AG10803 (cell line): ENCODE measurements at places on chromosomes 12 and 14.
A peak's percentile ranks its signal among the peaks of the same experiment; 100 is the strongest.

DNA sequence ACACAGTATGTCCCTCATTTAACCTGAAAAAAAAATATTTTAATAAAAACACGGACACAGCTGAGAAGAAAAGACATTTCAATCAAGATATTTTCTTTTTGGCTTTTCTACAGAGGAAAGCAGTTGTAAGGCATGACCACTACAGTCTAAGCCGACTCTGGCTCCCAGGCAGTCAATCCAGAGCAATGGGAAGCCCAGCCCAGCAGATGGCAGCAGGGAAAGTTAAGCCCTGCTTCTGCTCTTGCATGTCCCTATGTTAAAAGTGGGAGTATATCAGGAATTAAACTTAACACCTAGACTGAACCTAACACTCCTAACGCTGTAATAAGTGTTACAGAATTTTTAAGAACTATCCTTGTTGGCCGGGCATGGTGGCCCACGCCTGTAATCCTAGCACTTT is 19.5 kb upstream of the HAL start:
- DNase-seq: peak; percentile 36

- peak; percentile 43 for DNase-seq
These were observed 213.2 kb upstream of the FOXN3 start for GRCh38 chr14:89630101-89630829.

GRCh38 chr12:126509572-126509971 is 1444.3 kb downstream of the AACS start:
- no peak for DNase-seq

GRCh38 chr12:8771072-8771471 is 51.3 kb upstream of the A2ML1 start:
- DNase-seq: no peak

DNA sequence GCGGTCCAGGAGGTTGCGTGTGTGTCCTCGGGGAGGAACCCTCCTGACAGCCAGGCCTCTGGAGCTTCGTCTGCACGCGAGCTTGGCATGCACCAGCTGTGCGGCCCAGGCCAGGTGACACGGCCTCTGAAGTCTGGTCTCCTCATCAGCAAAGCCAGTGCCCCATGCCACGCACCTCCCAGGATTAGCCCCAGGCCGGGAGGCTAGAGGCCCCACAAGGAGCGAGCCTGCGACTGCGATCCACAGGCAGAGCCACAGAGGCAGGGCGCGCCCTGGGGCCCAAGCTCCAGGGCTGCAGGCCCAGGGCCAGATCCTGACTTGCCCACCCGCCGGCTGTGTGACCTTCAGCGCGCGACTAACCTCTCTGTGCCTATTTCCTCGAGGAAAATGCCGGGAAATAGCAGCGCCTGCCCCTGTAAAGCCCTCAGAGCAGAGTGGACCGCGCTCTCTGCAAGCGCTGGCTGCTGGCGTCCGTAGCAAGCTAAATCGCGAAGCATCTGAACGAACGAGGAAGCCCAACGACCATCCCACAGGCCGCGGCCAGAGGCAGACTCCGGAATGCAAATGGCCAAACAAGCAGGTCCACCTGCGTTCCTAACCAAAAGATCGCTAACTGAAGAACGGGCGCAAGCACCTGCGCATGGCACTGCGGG is 492 bp upstream of the BTBD6 start:
- DNase-seq: peak; percentile 11

GRCh38 chr12:11746024-11746771 is 96.7 kb downstream of the ETV6 start:
- peak; percentile 32 for DNase-seq

- no peak for DNase-seq
These were observed 321.0 kb downstream of the BCL11B start for GRCh38 chr14:98951031-98951430.

DNA sequence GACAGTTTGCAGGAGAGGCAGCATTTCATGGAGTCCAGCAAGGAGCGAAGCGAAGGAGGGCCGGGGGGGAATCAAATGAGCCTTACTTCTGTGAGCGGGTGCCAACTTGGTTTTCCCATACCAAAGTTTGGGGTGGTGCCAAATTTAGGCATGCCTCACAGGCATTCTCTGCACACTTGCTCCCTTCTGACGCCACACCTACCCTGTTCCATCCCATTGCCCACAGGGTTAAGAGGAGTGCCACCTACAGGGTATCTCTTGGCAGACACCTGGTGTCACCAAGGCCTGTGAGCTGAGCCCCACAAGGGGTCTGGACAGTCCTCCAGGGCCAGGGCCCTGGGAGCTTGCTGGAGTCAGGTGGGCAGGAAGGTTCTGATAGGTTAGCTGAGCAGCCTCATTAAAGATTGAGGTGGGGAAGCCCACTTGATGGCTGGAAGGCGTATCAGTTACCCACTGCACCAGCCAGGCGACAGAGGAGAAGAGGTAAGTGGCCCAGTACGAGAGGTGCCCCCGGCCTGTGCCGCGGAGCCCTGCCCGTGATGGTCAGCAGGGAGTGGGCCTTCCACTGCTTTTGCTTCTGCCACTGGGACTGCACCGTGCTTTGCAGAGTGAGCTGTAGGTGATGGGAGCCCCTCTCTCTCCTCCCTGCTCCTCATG is 45.2 kb downstream of the DEGS2 start:
- no peak for DNase-seq

DNA sequence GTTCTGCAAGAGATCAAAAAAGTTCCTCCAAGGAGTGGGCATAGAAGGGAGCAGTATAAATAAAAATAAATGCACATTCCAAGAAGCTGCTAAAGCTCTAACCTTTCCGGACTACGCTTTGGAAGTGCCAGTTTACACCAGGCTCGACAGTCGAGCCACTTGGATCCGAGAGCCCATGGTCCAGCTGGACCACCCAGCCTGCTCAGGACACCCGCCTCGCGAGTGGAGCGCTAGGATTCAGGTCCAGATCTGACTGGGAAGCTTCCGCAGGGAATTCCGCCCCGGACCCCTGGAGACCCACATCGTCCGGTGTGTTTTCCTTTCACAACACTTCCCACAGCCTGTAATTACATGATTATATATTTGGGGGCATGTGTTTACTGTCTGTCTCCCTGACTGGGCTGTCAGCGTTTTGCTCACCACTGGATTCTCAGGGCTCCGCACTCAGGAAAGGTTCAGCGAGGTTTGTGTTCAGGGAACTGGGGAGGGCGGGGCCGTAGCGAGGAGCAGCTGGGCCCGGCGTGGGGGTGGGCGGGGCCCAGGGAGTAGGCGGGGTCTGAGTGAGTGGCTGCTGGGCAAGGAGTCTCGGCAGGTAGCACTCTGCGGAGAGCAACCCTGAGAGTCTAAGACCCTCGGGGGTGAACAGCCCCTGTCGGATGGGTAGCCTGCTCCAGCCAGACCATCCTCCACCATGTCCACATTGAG is 52.3 kb upstream of the TMEM263 start:
- DNase-seq: peak; percentile 28

DNA sequence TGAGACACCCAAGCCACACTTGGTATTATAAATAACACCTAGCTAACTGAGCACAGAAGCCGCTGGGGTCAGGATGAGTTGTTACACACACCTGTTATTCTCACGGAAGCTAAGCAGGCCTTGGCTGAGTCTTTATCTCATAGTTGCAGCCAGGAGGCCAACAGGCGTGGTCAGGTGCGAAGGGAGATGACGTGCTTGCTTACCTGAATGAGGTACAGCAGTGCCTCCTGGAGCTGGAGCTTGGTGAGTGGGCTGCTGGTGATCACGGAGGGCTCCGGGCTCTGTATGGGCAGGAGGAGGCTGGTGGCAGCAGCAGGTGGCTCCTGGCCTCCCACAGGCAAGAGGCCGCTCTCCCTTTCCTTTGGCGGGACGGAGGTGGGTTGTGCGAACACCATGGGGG is 30.4 kb upstream of the CACNA2D4 start:
- no peak for DNase-seq

DNA sequence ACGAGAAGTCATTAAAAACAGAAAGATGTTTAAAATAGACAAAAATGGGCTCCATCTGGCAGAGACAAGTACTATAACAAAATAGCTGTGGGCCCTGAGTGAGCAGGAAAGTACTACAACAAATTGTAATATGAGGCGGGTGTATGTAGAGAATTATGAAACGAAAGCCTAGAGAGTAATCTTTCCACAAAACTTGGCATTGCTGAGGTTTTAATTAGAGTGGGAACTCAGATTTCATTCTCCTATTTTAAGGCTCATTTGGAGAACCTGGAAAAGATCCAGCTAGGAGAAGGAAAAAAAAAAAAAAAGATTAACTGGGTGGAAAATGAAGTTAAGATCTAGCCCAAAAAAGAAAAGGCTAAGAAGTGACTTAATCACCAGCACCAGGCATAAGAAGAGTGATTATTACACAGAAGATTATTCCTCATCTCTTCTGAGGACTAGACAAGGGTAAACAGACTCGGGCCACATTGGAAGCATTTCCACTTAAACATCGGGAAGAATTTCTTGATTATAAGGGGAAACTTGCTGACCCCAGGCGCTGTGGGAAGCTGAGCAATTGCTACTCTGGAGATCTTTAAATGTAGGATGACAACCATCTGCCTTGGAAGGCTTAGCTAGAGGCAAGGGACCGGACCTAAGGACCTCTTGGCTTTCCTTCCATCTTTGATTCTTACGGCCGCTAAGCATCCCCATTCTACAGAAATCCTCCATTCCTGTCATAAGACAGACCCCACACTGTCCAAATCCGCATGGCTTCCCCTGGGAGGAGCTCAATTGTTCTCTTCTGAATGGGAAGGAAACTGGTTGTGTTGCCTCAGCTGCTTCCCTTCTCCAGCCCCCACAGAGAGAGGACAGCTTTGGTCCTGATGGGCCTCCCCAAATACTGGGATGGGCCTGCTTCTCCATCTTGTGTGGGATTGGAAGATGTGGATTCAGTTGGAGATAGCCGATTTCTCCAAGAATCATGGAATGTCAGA is 40.6 kb downstream of the IGF1 start:
- DNase-seq: peak; percentile 20

GRCh38 chr14:81222691-81223090 is 1.9 kb upstream of the GTF2A1 start:
- no peak for DNase-seq

DNA sequence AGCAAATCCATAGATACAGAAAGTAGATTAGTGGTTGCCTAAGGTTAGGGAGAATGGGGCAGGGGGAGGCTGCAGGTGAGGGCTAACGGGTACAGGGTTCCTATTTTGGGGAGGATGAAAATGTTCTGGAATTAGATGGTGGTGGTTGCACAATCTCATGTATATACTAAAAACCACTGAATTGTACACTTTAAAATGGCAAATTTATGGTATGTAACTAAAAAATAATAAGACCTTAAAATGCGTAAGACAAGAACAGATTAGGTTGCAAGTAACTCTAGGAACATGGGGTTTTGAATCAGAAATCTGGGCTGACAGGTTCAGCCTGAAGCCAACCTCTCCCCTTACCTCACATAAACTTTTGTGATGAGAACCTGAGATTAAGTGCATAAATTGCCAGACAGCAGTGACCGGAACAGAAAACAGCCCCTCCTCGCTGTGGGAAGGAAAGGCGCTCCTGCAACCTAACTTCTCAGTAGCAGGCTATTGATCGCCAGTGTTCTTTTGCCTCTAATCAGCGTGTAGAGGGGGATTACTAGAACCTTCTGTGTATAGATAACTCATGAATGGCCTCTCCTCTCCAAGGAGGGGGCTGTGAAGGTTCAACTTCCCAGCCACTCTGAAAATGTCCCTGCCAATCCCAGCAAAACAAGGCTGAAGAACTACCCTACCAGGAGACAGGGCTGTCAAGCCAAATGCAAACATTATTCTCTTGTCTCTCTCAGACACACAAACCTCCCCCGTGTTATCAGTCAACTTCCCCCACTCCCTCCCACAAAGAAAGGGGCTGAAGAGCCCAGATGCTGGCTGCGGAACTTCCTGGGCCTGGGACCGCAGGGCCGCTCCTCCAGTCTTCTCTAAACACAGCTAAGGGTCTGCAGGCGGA is 1.9 kb downstream of the SSH1 start:
- DNase-seq: no peak

GRCh38 chr12:49340971-49341776 is 4.2 kb upstream of the C1QL4 start:
- DNase-seq: no peak
